ENCODE measurements at places on chromosomes 5 and 9. TPM values are rescaled to one million over a fixed set of nuclear protein-coding genes. Genes with fewer than 3 reads are reported as not detected.

- no peak for DNase-seq
Observed at GRCh38 chr9:119272500-119273211, 96.6 kb downstream of the BRINP1 start.

DNA sequence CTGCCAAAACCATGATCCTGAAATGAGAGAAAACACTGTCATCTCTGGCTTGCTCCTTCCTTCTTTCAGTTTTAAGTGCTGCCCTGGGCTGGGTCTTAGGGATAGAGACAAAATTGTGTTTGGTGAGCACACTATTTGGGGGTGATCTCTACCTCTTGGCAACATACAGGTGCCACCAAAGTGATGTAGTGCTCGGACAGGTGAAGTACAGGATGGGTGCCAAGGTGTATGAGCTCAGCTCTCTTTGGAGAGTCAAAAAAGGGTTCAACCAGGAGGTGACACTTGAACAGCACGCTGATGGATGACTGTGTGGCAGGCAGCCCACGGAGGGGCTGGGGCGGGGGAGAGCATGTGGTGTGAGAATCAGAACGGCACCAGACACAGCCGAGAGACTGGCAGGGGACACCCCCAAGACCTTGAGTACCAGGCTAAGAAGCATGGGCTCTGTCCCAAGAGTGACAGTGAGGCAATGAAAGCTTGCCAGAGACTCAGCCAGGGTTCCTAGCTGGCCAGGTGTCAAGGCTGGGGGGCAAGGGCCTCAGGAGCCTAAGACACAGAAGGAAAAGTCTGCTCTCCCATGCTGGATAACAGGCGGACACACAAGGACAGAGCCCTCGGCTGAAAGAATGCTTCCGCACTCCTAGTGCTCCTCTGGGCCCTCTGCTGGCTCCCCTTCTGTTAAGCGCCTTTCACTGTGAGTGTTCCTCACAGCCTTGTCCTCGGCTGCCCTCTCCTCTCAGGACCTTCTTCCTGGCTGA lies 2.5 kb downstream of the NHP2 start:
- DNase-seq = no peak

GRCh38 chr5:111645303-111645838 lies 111.6 kb downstream of the NREP start:
- no peak for DNase-seq

Gene FOXD4L4
- 0.38 TPM for total RNA-seq

Gene FABP6
- total RNA-seq = not detected

- DNase-seq = no peak
Observed at GRCh38 chr9:82563094-82563493, 499.8 kb downstream of the RASEF start.

GRCh38 chr9:71637375-71637774 lies 130.9 kb downstream of the CEMIP2 start:
- DNase-seq = no peak

GRCh38 chr9:97557606-97558095 lies 56.2 kb downstream of the TMOD1 start:
- DNase-seq = no peak

- no peak for DNase-seq
Observed at GRCh38 chr5:178111925-178112324, 1.4 kb upstream of the N4BP3 start.

Gene CDH6
- total RNA-seq = not detected

Gene GPX3
- 31.9 TPM for total RNA-seq

DNA sequence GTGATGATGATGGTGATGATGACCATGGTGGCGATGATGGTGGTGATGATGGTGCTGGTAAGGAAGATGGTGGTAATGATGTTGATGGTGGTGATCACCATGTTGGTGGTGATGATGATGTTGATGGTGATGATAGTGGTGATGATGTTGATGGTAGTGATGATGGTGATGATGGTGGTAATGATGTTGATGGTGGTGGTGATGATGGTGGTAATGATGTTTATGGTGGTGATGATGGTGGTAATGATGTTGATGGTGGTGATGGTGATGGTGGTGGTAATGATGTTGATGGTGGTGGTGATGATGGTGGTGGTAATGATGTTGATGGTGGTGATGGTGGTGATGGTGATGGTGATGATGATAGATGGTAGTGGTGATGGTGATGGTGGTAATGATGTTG lies 20.7 kb upstream of the RXRA start:
- DNase-seq = no peak

GRCh38 chr5:103600086-103600485 lies 37.5 kb upstream of the NUDT12 start:
- no peak for DNase-seq

- no peak for DNase-seq
Observed at GRCh38 chr9:137524981-137525317, 25.3 kb downstream of the PNPLA7 start.

DNA sequence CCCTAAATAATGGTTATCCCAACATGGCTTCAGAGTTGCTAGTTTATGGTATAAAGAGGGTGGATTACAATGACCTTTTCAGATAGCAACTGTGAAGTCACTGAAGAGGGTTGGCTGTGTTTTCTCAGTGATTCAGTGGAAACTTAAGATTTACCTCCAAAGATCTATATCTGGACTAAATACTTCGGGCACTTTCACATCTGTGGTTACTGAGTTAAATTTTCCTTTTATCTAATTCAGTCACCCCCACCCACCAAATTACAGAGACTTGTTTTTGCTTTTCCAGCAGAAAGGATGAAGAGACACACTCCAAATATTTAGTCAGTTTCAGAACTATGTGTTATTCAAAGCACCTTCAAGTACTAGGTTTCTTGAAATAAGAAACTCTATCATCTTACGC lies 573.2 kb downstream of the CCDC171 start:
- DNase-seq = no peak

Gene LTC4S
- 0.35 TPM for total RNA-seq

- DNase-seq = no peak
Observed at GRCh38 chr5:150066901-150067396, 19.4 kb downstream of the CSF1R start.

Gene CD74
- total RNA-seq = 30.1 TPM

DNA sequence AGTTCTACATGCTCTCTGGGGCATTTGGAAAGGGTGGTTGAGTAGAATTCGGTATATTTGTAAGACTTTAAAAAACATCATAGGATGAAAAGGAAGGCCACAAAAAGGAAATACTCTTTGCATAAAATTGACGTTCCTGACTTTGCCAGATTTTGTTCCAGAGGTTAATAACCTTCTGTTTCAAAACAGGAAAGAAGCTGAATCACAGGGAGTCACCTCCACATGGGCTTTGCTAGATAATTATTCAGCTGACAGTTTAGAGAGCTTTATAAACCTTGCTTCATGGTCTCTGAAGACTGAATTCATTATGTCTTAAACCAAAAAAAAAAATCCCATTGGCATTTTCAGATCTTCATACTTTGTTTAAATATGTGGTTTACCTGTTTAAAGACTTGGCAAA lies 203.7 kb downstream of the SEMA6A start:
- no peak for DNase-seq

GRCh38 chr5:50889790-50890189 lies 223.4 kb downstream of the PARP8 start:
- DNase-seq = no peak

DNA sequence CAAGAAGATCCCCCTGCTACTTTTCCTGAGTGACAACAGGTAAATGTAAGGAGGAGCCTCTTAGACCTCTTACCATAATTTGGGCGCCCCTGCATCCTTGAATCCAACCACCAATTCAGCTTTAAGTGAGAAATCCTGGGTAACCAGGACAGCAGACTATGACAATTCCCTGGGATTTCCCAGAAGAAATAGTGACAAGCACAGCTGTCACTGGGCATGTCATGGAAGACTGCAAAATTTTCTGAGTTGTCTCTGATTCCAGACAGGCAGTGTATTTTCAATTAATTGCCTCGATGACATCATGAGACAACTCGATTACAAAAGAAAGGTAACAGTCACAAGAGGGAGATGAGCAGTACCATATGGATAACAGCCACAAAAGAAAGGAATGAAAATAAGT lies 256.9 kb downstream of the BNC2 start:
- DNase-seq = no peak

DNA sequence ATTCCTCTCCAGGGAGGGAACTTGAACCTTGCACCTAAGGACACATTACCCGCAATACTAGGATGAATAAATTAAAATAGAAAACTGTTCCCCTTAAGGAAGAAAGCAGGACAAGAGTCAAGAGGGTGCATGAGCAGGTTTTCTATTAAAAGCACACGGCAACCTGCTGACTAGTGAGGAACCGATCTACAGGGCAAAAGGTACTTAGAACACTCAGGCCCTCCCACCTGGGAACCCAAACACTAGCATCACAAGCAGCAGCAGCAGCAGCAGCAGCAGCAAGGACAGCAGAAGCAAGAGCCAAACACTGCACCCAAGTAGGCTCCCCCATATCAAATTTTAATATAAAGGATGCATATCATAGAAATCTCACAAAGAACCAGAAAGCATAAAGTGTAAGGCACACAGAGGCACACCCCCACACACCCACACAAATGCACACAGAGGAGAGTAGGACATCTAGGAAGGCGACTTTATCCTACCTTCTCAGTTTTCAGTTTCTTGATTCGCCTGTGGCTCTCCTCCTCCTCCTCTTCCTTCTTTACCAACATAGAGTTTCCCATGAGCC lies 2.8 kb downstream of the ZNF608 start:
- no peak for DNase-seq

Gene CTXN3
- total RNA-seq = not detected

Gene NOL6
- total RNA-seq = 28.6 TPM

Gene TMEM215
- total RNA-seq = not detected

DNA sequence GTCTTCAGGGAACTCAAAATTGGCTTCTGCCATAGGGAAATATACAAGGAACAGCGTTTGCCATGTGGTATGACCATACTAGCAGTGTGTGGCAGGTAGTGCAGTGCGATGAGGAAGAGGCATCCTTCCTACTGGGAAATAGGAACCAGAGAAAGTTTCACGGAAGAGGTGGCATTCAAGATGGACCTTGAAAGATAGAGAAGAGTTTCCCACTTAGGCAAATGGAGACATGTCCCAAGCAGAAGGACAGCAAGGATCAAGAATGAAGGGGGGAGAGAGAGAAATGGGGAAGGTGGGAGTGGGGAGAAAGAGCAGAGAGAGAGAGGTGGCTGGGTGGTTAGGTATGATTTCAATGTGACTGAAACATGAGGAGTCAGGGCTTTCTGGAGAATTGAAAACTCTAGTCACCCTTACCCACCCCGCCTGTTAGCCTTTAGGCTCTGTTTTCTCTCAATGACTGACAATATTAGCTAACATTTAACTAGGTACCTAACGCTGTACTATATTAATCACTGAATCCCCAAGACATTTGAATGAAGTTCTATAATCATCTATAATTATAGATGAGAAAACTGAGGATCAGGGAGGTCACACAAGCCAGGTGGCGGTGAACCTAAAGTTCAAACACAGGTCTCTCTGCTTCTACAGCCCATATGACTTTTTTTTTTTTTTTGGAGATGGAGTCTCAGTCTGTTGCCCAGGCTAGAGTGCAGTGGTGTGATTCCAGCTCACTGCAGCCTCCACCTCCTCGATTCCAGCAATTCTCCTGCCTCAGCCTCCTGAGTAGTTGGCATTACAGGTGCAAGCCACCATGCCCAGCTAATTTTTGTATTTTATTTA lies 171.3 kb downstream of the NR3C1 start:
- DNase-seq = no peak

DNA sequence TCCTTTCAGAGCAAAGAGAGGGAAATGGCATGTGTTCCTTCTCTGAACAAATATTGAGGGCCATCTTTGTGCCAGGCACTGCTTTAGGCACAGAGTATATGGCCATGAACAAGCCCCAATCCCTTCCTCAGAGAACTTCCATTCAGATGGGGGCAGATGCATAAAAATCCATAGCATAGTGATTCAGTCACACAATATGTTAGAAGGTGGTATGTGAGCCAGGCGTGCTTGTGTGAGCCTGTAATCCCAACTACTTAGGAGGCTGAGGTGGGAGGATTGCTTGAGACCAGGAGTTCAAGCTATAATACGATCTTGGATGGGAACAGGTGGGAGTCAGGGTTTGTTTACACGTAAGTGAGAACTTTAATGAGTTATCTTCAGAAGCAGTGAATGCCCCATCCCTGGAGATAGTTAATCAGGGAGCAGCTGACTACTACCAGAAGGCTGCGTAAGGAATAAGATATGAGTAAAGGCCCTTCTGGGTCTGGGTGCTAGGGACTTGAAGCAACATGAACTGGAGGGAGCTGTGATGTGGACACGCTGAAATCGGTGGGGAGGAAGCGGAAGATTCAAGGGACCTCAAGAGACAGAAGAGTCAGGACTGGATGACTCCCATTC lies 27.1 kb downstream of the NANS start:
- DNase-seq = no peak

- no peak for DNase-seq
Observed at GRCh38 chr5:103358305-103358995, 99.9 kb downstream of the MACIR start.

Gene MORN5
- not detected for total RNA-seq

GRCh38 chr9:124124729-124125650 lies 113.4 kb downstream of the LHX2 start:
- DNase-seq = no peak

All from HepG2 (cell line).